ENCODE measurements at places on chromosomes 6 and 20.

DNA sequence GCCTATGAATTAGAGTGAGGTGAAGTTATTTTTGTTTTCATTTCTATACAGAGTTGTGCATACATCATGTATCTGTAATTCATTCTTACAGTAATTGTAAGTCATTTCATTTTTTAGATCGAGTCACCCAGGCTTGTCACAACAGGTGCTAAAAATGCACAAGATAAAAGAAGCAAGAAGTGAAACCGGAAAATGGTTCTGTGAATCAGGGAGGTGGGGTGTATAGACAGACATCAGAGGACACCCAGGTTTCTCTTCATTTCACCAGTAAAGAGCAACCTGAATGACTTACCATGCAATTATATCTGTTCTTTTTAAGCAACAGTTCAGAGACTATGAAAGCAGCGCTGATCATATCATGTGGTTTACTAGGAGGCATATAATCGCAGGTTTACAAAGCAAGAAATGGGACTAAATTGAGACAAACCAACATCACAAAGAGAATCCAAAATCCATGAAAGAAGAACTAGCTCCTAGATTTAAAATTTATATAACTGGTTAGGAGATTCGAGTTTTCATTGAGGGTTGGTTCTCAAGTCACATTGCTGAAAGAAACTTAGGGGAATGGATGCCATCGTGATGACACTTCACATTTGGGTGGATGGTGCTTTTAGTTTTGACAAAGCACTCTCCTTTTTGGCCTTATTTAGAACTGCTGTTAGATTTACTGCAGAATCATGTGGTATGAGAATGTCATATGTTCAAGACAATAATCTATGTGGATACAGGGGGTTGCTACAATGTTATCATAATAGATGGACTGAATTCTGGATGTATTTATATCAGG lies 27.9 kb upstream of the TBC1D7 start:
- DNase-seq = peak; percentile 91

- no peak for DNase-seq
Observed at GRCh38 chr6:100913400-100914276, 32.5 kb upstream of the ASCC3 start.

DNA sequence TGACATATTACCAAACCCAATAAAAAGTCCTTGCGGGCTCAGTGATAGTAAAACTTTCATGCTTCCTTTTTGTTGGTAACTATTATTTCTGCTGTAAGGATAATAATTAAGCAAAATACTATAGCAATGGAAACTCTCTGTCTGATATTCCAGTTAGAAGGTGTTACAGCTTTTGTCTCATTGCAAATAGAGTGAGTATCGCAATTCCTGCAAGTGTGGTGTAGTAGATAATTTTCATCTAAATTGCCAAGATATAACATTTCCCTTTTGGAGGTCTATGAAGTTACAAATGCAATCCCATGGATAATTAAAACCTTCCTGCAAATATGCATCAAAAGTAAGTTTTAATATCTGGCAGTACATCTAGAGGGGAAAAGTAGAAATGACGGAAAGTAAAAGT lies 88.7 kb upstream of the CD93 start:
- no peak for DNase-seq

GRCh38 chr6:159008656-159009288 lies 8.8 kb upstream of the RSPH3 start:
- DNase-seq = peak; percentile 71

GRCh38 chr6:360764-361373 lies 30.7 kb upstream of the IRF4 start:
- no peak for DNase-seq

- peak; percentile 97 for DNase-seq
Observed at GRCh38 chr6:45377554-45378333, at the start of gene SUPT3H. Gene SUPT3H, minus strand, starts transcription at chr6:45377934.
